Lung (tissue), 17 donors: ENCODE measurements at places on chromosomes 3 and 15. TPM values are rescaled to one million over a fixed set of nuclear protein-coding genes. Genes with fewer than 3 reads are reported as not detected.

The TIMP4 gene
- 1.4 TPM for polyA plus RNA-seq

The PYGO1 gene
- polyA plus RNA-seq: 1.3 TPM

The SYNPR gene
- not detected for polyA plus RNA-seq

The ITIH1 gene
- 0.50 TPM for polyA plus RNA-seq

The C3orf22 gene
- polyA plus RNA-seq: not detected

The ACSBG1 gene
- 0.47 TPM for polyA plus RNA-seq

The SLC22A13 gene
- polyA plus RNA-seq: 0.08 TPM

The SNRPN gene
- 97.1 TPM for polyA plus RNA-seq
